BE2C (cell line): ENCODE measurements at places on chromosomes 16 and 17.

DNA sequence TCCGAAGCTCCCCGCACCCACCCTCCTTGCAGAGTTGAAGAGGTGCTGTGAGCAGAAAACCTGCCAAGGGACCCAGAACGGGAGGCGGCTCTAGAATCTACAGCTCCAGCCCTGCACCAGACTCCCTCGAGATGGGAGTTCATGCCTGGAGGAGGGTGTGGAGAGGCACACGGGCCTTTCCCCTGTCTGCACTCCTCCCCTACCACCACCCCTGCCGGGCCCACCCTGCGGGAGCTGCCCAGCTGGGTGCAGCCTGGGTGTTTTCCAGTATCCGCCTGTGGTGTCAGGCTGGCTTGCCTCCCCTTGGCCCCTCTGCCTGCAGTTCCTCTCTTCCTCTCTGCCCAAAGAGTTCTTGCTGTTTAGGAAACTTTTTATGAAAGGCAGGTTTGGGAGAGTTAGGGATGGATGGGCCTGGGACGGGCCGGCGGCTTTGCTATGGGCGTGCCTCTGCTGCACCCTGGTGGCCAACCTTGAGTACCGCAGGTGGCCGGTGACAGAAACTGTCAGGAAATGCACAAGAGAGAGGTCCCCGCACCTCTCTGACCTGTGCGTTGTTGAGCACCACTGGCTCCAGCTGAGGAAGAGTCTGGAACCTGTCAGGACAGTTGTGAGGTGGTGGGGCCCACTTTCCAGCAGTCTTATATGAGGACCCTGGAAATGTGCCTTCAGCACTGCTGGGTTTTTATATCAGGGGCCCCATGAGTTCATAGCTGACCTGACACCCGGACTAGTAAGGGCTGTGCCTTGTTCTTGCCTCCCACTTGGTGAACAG is 354.1 kb downstream of the SEC14L1 start:
- DNase-seq = peak; percentile 80

GRCh38 chr17:73532421-73532901 is 111.8 kb downstream of the SDK2 start:
- DNase-seq = peak; percentile 82

DNA sequence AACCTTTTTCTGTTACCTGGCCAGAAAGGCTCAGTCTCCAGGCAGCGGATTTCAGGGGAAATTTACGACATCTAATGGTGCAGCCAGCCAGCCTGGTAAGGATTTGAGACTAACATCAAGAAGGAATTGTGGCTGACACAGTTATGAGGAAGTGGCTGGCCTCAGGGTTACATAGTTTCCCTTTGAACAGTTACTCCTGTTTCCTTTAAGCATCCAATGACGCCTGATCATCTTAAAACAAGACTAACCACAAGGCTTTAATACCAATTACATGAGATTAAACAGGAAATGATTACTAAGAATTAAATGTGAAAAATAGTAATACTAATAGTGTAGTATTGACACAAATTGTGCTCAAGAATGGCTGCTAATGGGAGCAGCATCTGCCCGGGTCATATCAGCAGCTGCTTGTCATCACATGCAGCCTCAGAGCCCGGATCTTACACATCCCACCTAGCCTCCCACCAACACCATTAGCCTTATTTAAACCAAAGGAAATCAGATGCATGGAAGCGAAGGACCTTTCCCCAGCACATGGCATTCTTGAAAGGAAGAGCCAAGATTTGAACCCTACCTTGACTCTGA is 431.8 kb downstream of the PMP22 start:
- DNase-seq = no peak

DNA sequence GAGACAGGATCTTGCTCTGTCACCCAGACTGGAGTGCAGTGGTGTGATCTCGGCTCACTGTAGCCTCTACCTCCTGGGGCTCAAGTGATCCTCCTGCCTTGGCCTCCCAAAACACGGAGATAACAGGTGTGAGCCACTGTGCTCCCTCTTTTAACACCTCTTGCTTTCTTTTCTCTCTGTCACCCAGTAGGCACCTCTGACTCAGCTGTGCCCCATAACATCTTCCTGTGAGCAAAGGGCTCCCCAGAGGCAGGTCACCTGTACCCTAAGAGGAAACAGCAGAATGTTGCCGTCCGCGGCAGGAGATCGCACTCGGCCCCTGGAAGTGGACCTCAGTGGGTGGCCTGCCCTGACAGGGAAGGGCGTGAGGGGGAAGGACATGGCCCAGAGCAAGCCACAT is 918 bp upstream of the NLRC3 start:
- DNase-seq = no peak

- DNase-seq = peak; percentile 68
Measured at GRCh38 chr17:7835814-7836595, 2.0 kb downstream of the KDM6B start.
